ENCODE measurements at places on chromosomes 1 and 21.

DNA sequence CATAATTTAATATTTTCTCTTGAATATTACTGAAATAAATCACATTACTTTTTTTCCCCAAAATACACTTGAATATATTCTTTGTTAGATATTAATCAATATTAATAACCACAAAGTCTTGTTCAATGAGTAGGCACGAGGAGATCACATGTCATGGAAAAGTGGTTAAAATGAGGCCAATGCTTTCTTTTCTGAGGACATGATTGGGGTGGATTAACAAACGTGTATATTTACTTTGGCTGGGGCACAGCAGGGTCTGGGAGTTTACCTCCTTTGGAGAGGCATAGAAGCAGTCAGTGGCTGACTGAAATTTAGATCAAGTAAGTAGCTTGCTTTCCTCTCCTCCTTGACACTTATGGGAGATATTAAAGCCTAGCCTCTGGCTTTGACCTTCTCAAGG is 664.3 kb upstream of the B3GALT2 start:
- DNase-seq: no peak

GRCh38 chr1:61078618-61079295 is 3.6 kb upstream of the NFIA start:
- no peak for DNase-seq

GRCh38 chr1:6389971-6390370 is 3.6 kb downstream of the ACOT7 start:
- DNase-seq: no peak

- no peak for DNase-seq
These were observed 103.4 kb upstream of the KCNE2 start for GRCh38 chr21:34260277-34261008.

DNA sequence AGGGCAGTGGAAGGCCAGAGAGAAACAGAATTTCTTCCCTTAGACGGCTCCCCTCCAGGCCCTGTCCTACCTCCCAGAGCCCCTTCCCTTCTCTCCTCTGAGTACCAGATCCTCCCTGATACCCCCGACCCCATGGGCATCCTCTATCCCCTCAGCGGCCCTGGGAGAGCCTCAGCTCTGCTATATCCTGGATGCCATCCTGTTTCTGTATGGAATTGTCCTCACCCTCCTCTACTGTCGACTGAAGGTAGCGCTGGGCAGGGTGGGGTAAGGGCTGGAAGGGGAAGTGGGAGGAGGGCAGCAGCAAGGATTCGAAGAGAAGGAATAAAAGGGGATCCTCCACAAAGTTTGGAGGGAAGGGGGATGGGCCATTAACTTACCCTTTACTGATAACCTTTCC is 2.7 kb downstream of the FCER1G start:
- DNase-seq: no peak

DNA sequence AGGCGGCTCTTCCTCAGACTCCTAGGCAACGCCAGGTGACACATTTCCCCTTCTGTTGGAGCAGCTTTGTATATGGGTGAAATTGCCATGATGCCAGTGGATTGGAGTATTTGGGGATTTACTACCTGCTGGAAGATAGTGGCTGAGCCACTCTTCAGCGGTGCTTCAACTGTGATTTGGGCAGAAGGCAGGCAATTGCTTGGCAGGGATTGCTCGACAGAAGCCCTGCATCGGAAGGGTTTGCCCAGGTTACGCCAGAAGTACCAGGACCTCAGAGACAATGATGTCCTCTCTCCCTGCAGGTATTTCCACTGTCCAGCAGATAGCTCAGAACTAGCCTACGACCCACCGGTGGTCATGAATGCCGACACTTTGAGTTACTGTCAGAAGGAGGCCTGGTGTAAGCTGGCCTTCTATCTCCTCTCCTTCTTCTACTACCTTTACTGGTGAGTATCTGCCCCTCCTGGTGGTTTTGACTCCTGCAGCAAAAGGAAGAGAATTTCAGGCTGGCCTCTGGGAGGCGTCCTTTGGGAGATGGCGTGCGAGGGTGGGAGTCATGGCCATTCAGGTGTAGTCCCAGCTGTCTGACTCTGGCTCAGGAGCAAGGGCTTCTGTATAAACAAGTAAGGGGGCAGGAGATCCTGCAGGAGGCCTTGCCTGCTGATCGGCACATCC is 118.3 kb downstream of the CNIH3 start:
- no peak for DNase-seq

DNA sequence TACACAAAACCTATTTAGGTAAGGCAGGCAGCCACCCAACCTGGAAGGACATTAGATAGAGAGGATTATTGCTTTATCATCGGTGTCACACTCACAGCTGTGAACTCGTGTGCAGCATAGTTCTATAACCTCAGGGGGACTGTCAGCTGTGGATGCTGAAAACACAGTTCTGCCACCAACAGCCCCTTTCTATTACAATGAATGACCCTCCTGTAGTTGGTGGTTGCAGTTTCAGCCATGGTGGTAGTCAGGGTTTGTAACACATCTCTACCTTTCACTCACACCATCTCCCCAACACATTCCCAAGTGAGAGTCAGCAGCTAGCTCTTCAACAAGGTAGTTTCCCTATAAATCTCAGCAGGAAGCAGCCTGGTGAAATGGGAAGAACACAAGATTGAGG is 136.8 kb downstream of the ZC3H11B start:
- no peak for DNase-seq

- peak; percentile 50 for DNase-seq
These were observed 2.7 kb downstream of the FAM110D start for GRCh38 chr1:26161415-26162219.

GRCh38 chr1:18575620-18576019 is 55.0 kb upstream of the PAX7 start:
- no peak for DNase-seq

DNA sequence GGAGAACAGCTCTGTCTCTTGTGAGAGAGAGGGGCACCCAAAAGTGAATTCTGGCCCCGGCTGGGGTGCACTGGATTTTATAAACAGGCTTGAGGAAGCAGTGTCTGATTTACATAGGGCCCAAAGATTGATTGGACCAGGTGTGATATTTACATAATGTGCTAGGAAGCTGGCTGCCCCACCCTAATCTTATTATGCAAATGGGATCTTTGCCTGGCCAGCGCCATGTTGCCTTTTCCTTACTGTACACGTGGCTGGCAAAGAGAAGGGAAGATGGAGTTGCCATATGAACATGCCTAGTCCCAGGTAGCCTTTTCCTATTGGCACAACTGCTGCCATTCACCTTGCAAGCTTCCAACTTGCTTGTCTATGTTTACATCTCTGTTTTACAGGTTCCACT is 29.0 kb upstream of the CFHR4 start:
- no peak for DNase-seq

DNA sequence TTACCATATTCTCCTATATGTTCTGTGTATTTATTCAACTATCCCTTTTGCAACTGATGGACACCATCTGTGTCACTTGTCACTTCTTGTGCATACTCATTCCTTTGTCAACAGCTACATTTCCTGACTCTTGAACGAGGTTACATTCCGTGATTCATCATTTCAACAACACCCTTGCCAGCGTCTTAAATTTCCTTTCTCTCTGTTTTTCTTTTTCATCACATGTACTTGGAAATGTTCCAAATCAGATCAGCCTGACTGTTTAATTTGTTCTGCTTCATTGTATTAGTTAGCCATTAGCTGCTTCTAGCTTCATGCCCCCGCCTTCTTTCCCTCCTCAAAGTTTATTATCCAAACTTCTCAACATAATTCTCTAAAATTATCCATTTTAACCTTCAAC is 173.0 kb downstream of the ADGRL4 start:
- no peak for DNase-seq

DNA sequence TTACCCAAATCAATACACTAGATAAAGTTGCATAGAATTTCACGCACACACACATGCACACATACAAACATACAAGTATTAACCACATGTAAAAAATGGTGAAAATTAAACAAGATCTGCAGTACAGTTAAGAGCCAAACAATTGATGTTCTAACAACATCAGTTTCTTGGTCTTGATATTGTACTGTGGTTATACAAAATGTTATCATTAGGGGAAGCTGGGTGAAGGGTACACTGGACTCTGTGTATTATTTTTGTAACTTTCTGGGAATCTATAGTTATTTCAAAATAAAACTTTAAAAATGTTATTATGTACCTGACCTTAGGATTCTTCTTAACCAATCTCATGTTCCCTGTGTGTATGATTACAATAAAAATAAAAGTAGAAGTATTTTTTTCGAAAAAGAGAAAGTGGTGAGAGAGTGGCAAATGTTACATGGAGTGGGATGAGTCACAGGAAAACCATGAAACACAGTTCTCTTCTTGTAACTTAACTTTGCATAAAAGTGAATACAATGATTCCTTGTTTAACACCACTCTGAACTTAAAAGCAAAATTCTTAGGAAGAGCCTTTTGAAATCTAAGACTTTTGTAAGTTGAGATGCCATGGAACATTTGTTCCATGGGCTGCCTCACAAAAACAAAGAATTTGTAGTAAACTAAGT is 101.6 kb upstream of the RUNX1 start:
- no peak for DNase-seq

GRCh38 chr1:174788981-174789380 is 210.8 kb upstream of the CACYBP start:
- DNase-seq: no peak

DNA sequence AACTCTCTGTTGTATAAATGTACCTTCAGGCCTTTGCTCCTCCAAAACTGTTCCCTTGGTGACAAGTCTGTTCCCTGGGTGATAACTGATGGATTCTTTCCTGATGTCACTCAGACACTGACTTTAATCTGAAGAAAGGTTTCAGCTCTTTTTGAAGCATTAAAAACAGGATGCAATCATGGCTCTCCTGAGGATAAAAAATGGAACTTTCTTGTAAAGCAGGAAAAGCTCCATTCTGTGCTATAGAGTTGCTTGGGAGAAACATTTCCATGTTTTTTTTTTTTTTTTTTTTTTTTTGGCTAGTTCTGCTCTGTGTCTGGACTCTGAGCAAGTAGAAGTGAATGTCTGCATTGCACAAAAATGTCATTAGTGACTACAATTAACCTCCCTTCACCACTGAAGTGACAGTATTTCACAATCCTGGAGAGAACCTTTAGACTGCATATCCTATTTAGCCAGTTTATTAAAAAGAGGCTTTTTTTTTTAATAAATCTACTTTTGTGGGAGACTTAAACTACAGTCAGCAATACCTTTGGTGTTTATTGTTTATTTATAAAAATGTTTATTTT is 101.7 kb upstream of the PRMT6 start:
- no peak for DNase-seq

DNA sequence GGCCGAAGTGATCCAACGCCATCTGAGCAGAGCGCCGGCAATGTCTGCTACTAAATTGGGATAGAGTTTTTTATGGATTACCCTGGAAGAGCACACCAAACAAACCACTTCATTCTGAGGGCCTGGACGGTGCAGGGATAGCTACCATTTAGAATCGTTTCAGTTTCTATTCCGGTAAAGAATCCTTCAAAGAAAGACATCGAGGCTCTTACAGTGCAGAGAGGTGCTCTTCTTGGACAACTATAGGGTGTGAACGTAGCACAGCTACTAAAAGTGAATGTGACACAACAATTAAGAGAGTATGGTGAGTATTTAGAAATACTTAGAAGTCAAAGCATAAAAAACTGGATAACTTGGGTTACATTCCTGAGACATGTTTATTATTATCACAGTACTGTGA is 16.1 kb downstream of the HIVEP3 start:
- no peak for DNase-seq

- DNase-seq: no peak
These were observed 218.7 kb upstream of the FGGY start for GRCh38 chr1:59078070-59078800.

DNA sequence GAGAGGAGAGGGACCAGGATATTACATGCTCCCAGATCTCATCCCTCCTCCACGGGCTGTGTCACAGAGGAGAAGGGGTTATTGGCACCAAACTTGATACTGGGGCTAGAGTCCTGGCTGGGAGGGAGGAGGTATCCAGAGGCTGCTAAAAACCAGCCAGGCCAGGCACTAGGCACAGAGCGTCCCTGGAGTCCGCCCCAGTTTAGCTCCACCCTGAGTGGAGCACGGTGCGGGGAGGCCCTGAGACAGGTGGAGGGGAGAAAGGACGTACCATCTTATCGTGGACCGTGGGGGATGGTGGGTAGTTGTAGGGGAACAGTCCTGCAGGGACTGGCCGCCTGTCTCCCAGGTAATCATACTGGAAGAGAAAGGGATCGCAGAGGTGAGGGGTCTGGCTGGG is 42.7 kb upstream of the GOLT1A start:
- DNase-seq: no peak

- DNase-seq: no peak
These were observed 17.8 kb upstream of the GRIK3 start for GRCh38 chr1:37052120-37052519.

GRCh38 chr1:21469581-21469980 is 29.6 kb downstream of the NBPF3 start:
- DNase-seq: no peak

GRCh38 chr1:234604495-234605398 is 5.2 kb downstream of the IRF2BP2 start:
- DNase-seq: no peak

DNA sequence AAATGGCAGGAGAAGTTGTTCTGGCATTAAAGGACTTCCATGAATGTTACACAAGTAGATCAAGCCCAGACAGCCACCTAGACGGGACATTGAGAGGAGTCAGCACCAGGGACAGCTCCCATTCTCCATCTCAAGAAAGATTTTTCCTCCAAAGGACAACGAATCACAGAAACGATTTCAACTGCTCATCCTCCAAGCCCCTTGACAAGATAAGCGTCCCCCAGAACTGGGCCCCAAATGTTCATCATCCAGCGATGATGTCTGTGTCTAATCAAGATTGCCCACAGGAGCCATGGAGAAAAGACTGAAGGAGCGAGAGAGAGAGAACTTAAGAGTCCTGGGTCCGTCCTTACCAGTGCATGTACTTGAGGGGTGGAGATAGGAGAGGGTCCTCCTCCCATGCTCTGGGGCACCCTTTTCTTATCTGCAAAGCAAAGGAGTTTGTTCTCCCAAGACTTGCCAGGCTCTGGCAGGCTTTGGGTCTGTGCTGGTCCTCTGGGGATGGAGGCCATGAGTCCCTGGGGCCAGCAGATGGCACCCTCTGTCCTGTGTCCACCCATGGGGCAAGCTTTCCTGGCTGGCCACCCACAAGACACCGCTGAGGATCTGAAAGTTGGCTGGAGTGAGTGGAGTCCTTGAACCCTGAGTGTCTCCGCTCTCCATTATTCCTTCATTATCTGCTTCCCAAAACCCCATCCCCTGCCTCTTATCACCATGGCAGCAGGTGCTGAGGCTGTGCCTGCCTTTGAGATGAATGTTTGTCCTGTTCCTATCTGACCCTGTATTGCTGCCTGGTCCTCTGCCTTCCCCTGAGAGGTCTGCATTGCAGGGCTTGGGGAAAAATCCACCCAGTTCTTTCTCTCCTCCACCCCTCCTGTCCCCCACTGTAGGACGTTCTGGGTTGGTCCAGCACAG is 164.6 kb downstream of the ACTL8 start:
- DNase-seq: no peak

GRCh38 chr1:53448241-53448841 is 10.9 kb upstream of the DMRTB1 start:
- DNase-seq: no peak

All from NCI-H1930 (cell line).